ENCODE measurements at places on chromosomes 7 and 10.

- no peak for DNase-seq
These were observed 100.9 kb upstream of the DPP6 start for GRCh38 chr7:153951316-153951715.

GRCh38 chr10:75403144-75403938 is 1.8 kb upstream of the ZNF503 start:
- DNase-seq, result peak; percentile 72

DNA sequence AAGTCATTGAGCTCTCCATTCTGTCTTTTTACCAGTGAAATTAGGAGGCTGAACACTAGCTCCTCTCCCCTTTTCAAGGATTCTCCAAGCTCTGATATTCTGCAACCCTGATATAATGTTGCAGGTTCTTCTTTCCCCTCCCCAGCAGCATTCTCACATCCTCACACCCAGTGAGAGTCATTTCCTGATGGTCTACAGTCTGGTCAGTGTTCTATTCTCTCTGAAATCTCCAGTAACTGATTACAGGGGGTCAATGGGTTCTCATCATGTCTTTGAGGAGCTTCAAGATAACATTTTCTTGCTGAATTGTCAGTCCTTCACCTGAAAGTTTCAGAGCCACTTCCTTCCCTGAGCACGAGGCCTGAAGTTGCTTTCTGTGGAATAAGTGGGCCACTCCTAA is 299.4 kb downstream of the PTEN start:
- DNase-seq, result no peak

DNA sequence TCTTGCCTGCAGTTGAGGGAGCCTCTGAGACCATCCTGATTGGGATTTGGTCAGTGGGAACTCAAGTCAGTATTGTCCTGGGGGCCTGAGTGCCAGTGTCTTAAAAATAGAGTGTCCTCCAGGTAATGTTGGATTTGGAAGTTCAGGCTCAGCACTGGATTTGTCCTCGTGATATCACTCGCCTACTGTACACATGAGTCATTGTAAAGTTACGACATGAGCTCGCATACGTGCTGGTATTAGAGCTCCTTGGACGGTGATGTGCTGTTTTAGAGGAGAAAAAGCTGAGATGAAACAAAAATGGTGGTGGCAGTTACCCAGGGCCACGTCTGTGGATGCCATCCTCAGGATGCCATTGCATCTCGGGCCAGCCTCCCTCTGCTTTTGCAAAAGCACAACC is 78.2 kb downstream of the MGMT start:
- no peak for DNase-seq

- DNase-seq, result no peak
These were observed 160.7 kb downstream of the TMEM178B start for GRCh38 chr7:141234335-141235105.

DNA sequence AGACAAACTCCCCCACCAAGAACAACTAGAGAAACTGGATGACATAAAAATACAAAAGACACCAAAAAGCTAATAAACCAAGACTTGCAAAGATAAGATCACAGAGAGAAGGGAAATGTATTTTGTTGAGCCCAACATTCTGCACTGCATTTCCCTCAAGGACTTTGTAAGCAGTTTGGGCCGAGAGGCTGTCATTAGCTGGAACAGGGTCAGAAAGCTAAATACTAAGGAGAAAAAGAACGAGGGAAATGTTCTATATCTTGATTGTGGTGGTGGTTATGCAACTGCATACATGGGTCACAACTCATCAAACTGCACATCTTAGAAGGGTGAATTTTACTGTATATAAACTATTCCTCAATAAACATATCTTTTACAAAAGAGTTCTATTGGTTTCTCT is 315.0 kb downstream of the IPMK start:
- DNase-seq, result peak; percentile 30

DNA sequence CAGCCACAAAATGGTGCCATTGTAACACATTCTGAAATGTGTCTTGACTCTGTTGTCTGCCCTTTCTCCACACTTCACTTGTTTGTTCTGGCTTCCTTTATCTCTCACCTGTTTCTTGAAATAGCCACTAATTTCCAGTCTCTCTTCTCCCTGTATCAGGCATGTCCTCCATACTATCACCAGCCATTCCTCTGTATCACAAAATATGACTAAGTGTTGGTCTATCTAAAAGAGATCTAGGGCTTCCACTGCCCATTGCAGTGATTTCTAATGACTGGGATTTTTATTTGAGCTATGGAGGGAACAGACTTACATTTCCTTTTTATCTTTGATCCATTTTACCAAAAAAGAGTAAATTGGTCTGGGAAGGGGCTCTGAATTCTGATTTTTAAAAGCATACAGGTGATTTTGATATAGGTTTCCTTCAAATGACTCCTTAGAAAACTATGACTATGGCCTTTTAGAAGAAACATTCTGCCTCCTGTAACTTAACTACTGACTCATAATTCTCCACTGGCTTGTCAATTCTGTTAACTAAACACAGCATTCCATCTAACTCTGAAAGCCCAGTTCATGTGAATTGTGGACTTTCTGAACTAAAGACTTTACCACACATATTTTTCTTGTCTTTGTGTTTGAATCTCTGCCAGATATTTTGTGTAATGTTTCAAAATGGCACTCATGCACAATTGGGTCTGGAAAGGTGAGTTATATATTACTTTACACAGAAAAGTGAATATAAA is 1121.4 kb downstream of the XPNPEP1 start:
- no peak for DNase-seq

GRCh38 chr7:130369110-130369711 is 11.1 kb upstream of the CPA1 start:
- no peak for DNase-seq

GRCh38 chr10:62779487-62780248 is 24.9 kb upstream of the ADO start:
- no peak for DNase-seq
